KBM-7 (cell line): ENCODE measurements at places on chromosomes 11 and 22.
A peak's percentile ranks its signal among the peaks of the same experiment; 100 is the strongest.

- DNase-seq = no peak
Observed at GRCh38 chr11:31096191-31096805, 273.2 kb downstream of the DCDC1 start.

DNA sequence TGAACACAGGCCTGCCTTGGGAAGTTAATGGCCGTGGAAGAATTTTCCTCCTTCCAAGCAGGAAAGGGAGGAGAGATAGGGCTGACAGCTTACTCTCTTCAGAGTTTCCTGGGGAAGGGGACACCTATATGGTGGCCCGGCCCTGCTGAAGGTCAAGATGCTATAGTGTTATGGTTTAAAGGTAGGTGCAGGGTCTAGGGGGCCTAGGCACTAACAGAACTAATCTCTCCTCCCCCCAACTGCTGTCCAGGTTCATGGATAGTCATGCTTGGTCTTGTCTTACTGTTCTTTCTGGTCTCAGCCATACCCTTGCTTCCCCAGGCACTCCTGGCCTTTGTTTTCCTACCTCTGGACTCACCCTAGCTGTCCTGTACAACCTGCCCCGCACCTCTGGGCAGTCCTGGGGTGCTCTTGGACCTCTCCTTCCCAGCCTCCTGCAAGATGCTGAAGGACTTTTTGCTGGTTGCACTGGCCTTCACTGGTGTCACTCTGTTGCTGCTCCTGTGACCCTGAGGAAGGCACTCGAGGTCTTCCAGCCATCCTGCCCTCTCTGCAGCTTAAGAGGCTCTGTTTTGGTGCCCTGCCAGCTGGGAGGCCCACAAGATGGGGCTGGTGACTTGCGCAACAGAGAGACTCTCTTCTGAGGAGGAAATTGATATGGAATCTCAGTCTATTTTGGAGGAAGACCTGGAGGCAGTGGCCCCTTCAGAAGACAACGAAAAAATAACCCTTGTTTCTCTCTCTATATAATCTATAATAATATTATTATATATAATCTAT is 17.9 kb downstream of the SEC14L3 start:
- DNase-seq = peak; percentile 72

GRCh38 chr11:77400775-77401449 is 73.0 kb downstream of the PAK1 start:
- no peak for DNase-seq

DNA sequence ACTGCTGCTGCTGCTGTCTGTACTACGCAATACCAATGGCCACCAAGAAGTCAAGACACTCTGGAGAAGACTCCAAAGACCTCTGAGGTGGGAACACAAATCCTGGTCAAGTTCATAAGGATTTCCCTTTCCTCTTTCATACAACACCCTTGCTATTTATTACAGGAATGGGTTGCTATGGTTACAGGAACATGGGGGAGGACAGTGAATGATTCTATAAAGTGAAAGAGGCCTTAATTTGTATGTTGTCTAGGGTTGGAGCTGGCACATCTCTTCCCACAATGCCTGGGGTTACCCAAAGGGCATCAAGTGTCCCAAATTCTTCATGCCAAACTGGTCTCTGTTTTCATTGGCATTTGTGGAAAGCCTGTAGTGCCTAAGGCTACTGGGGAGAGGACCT is 11.4 kb upstream of the SEC14L3 start:
- peak; percentile 55 for DNase-seq

GRCh38 chr11:131618201-131618600 is 247.8 kb downstream of the NTM start:
- no peak for DNase-seq

DNA sequence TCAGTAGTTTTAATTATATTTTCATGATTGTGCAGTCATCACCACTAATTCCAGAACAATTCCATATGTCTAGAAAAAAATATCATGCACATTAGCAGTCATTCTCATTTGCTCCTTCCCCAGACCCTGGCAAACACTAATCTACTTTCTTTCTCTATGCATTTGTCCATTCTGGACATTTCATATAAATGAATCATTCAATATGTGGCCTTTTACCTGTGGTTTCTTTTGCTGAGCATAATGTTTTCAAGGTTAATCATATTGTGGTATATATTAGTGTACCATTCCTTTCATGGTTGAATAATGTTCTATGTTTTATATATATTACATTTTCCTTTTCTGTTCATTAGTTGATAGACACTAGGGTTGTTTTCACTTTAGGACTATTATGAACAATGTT is 811.1 kb upstream of the RAG2 start:
- DNase-seq = no peak

GRCh38 chr22:41905411-41906202 is 9.3 kb downstream of the SHISA8 start:
- DNase-seq = no peak

DNA sequence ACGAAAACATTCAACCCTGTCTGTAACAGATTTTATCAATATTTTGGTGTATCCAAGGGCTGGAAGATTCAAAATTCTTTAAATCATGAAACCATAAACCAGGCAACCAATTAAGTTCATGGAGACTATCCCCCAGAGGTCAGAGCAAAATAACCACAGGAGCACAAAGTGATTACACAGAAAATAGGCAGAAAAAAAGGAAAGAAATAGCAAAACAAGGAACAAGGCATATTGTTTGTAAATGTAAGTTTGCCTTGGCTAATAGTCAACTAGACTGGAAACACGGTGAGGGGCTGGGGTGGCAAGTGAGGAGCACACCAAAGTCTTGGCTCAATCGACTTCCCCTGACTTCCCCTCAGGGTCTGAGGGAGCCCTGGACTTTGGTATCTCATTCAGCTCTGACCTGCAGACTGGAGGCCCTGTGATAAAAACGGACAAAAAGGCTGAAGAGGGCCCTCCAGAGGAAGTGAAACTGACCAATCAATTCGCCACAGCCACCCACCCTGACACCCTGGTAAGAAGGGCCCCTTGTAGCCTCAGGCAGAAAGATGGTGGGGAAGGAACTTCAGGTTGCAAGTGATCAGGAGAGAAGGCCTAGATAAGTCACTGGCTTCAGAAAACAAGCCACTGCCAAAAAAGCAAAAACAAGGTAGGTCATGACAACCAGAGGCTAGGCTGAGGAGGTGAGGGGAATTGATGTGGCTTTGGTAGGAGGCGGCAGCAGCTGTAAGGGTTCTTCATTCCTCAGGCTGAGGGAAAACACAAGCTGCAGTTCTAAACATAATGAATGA is 1.8 kb downstream of the SIK3 start:
- DNase-seq = peak; percentile 50

DNA sequence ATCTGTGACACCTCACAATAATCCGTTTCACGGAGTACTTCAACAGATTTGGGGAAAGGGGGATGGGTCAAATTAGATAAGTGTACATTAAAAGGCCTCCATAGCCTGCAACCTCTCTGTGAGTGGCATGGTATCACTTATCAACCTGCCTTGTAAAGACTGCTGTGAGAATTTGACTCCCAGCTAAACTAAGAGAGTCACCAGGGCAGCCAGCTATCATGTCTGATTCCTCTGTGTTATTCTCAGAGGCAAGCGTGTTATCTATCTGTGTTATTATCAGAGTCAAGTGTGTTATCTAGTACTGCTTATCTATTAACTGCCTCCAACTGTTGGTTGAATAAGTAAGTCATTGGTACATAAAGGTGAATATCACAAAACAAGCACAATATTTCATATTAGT is 4.1 kb upstream of the FAM83F start:
- no peak for DNase-seq

DNA sequence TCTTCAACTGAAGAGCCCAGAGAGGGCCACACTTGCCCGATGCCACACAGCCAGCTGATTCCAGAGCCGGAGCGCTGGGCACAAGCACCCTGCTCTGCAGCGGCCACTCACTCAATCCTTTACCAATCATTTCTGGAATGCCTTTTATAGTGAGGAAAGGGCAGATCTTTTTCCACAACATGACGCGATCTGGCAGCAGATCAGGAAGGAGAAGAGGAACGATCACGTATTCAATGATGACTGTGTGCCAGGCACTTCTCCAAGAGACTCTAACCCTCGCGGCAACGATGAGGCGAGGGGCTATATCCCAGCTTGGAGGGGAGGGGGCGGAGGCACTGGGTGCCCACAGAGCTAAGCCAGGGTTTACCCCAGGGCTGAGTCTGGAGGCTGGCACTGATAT is 56.3 kb upstream of the TCF20 start:
- DNase-seq = no peak

DNA sequence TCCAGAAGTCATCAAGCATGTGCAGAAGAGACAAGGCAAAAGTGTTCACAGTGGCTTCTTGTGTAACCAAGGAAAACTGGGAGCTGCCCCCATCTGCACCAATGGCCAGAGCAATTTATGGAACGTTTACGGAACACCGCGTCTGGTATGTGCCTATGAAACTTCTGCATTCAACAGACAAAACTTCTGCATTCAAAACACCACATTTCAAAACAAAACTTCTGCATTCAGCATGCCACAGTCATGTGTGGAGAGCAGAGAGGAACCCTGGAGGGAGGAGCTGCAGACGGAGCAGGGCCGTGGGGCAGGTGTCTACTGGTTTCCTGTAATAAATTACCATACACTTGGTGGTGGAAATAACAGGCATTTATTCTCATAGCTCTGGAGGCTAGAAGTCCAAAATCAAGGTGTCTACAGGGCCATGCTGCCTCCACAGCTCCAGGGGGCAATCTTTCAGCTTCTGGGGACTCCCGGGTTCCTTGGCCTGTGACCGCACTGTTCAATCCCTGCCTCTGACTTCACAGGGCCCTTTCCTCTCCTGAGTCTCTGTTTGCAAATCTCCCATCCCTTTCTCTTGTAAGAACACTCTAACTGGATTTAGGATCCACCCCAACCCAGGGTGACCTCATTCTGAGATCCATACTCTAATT is 32.2 kb downstream of the RPL3 start:
- DNase-seq = peak; percentile 75

DNA sequence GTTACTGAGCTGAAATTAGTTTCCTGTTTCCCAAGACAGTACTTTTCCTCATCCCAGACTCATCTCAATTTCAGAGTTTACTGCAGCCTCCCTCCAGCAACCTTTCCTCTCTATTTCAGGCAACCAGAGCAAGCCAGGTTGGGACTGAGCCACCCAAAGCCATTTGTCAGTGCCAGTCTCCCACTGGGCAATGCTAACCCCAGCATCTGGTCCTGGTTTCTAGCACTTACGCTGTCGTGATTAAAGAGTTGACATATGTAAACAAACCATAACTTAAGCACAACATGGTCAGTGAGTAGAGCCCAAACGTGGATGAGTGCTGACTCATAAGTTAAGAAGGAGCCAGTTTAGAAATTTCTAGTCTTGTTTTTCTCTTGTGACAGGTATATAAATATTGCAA is 119.6 kb upstream of the BLID start:
- no peak for DNase-seq

- DNase-seq = no peak
Observed at GRCh38 chr11:102046841-102047240, 396 bp upstream of the CFAP300 start.

DNA sequence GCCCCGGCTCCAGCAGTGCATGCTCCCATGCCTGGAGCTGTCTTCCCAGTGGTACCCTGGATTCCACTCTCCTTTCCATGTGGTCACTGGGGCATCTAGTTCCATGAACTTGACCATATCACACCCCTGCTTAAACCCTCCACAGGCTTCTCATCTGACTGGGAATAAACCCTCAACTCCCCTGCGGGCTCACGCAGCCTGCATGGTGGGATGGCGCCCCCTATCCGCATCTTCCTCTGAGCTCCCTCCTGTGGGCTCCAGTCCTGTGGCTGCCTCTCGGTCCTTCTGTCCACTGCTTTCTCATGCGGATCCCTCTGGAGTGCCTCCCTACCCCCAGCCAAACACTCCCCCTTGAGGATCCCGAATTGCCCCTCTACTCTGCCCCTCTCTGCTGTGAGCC is 41.4 kb upstream of the TTLL12 start:
- DNase-seq = peak; percentile 60

GRCh38 chr22:46111645-46112306 is 38.5 kb upstream of the PPARA start:
- DNase-seq = no peak

DNA sequence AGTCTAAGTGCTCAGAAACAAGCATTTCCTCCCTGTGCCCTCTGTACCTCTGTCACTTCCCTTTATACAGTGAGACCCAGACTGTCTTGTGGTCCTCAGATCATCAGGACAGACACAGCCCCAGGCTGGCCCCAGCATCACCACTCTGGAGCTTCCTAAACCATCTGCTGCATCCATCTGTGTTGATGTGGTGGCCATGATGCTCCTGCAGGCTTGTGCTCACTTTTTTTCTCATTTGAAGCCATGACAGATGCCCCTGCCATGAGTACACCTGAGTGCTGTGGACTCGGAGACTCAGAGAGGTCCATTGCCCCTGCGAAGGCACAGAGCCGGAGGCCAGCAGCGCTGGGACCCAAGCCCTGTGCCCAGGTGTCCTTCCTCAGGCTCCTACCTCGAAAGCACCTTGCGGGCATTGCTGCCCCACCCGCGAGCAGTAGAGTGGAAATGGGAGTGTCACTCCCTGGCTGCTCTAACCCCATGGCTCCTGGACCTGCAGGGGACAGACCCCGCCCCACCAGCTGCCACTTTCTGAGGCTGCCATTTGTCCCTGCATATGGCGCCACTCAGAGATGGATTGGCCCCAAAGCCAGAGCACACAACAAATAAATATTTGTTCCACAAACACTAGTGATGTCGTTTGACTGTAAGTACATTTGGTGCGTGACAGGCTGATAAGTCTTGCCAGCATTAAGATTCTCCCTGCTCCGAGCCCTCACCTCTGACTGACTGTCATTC is 593.5 kb downstream of the TBC1D22A start:
- peak; percentile 1 for DNase-seq

DNA sequence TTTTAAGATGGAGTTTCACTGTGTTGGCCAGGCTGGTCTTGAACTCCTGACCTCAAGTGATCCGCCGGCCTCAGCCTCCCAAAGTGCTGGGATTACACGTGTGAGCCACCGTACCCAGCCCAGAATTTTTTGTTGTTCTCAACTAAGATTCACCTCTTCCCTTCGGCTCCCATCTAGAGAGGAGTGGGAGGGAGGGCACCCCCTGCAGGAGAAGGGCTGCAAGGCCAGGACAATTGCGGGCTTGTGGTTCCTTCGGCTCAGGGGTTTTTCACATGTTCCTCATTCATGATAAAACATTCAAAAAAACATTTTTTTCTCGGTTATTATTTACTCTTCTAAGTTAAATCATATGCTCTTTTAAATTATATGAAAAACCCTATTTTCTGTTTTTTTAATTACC is 201.1 kb upstream of the LRRC4C start:
- no peak for DNase-seq

DNA sequence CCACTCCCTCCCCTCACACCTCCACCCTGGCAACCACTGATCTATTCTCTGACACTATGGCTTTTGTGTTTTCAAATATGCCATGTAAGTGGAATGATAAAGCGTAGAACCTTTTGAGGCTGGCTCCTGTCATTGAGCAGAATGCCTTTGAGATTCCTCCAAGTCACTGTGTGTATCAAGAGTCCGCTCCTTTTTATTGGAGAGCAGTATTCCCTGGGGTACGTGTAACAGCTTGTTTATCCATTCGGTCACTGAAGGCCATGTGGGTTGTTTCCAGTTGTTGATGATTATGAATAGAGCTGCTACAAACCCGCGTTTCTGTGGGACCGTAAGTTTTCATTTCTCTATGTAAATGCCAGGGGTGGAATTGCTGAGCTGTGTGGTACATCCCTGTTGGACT is 10.3 kb downstream of the TP53I11 start:
- no peak for DNase-seq

- DNase-seq = peak; percentile 98
Observed at GRCh38 chr11:32434356-32435151, 785 bp downstream of the WT1 start.

GRCh38 chr22:22938672-22939587 is 51.3 kb downstream of the IGLL5 start:
- no peak for DNase-seq
